Stimulated activated CD8-positive, alpha-beta memory T cell treated with anti-CD3 and anti-CD28 coated beads, Interleukin-7, amount 100 ng/mL, for 48 hours (primary cell): ENCODE measurements at places on chromosomes 1 and 21.

- no peak for DNase-seq
Observed at GRCh38 chr1:233738396-233738795, 124.5 kb downstream of the KCNK1 start.

- no peak for DNase-seq
Observed at GRCh38 chr1:113340038-113340437, 50.3 kb upstream of the MAGI3 start.

- DNase-seq: no peak
Observed at GRCh38 chr1:39293375-39294070, 89.0 kb downstream of the MACF1 start.

DNA sequence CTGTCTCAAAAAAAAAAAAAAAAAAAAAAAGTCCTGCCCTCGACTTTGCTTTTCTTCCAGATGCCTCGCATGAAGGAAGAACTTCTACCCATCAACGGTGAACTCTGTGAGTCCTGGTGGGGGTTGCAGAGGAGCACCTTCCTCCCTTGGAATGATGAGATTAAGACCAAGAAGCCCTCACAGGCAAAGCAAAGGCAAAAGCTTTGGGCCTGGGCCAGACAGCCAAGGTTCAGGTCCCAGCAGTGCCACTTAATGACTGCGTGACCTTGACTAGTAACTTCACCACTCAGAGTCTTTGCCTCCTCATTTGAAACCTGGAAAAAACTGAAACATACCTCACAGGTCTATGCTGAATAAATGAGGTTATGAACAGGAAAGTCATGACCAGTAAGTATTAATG lies 55.5 kb downstream of the ZSCAN20 start:
- no peak for DNase-seq

- no peak for DNase-seq
Observed at GRCh38 chr1:152415454-152416227, 1.6 kb upstream of the CRNN start.

GRCh38 chr21:30719401-30719800 lies 824 bp upstream of the KRTAP21-3 start:
- DNase-seq: no peak

GRCh38 chr21:21915816-21916215 lies 917.6 kb downstream of the NCAM2 start:
- DNase-seq: no peak

- peak; percentile 61 for DNase-seq
Observed at GRCh38 chr1:1777950-1778662, at the start of gene NADK. NADK (minus strand) TSS chr1:1778470; CDS start chr1:1765406, 13,064 bp downstream.

DNA sequence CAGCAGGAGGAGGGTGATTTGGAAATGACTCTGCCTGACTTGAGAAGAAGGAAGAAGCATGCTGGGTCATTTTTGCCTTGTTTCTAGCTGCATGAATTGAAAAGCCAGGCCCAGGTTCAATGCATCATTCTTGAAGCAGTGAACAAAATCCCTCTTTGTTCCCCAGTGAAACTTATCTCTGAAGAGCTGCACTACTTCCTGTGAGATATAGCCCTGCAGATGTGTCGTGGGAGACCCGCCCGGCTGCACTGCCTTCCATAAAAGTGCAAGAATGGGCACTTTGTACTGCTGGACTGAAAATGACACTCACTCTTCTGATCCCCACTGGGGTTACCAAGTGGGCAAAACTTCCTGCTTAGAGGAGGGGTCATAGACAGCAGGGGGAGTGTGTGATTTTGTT lies 249.2 kb upstream of the NFIA start:
- DNase-seq: no peak

DNA sequence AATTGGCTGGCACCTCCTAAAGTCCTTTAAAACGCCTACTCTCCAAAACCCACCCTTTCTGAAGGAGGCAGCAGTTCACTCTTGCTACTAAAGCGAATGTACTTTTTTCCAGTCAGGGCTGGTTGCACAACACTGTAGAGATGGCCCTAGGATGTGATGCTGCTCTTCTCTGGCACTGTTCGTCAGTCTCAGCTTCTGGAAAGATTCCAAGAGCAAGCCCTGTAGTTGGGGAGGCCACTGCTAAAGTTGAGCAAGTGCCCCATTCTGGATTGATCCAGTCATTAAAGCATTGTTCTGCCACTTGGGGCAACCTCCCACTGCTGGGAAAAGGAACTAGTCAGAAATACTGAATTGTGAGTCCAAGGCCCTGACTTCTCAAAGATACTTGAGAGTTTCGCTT lies 28.5 kb upstream of the KCNQ4 start:
- DNase-seq: no peak

GRCh38 chr1:59520194-59520593 lies 223.3 kb downstream of the FGGY start:
- no peak for DNase-seq

DNA sequence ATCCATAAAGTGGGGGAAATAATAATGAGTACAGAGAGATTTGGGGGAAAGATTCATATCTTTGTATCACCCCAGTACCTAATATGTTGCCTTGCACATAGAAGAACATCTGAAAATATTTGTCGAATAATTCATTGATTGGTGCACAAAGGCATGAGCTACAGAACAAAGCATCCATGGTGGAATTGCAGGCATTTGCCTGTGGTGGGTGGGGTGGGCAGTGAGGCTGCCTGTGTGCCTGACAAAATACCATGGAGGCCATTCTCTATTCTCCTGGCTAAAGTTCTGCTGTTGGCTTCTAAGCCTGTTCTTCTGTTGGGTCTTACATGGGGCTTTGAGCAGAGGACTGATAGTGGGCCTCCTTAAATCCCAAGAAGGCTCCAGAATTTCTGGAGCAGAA lies 10.0 kb upstream of the KCNA10 start:
- DNase-seq: no peak

- no peak for DNase-seq
Observed at GRCh38 chr1:58726581-58726980, 26.7 kb upstream of the MYSM1 start.

DNA sequence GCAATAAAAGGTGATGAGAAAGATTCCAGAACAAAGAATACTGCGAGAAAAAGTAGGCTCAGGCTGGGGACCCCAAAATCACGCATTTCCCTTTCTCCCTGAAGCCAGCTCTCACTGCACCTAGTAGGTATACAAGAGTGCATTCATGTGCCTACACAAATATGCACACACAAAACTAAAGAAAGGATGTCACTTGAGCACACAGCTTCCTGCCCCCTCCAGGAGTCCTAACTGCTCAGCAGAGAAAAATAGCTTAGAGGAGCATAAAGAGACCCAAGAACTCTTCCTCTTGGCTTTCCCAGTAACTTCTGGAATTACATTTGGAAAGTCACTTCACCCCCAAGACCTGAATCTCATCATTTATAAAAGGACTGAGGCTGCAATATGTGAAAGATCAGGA lies 38.0 kb downstream of the JAK1 start:
- no peak for DNase-seq

DNA sequence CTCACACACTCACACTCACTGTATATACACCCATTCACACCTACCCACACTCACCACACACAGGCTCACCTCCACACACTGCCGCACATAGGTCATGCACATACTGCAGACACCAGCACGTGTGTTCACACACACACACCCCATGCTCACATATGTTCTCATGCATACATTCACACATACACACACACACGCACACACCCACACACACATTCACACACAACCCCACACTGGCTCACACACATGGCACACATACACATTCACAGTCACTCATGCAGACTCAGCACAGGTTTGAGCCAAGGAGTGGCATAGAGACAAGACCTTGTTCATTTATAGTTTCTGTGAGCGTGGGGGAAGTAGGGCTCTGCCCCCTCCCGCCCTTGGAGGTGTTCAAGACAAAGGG lies 41.1 kb upstream of the SLC30A1 start:
- no peak for DNase-seq

- DNase-seq: no peak
Observed at GRCh38 chr1:94020764-94021579, 100.0 kb downstream of the ABCA4 start.

DNA sequence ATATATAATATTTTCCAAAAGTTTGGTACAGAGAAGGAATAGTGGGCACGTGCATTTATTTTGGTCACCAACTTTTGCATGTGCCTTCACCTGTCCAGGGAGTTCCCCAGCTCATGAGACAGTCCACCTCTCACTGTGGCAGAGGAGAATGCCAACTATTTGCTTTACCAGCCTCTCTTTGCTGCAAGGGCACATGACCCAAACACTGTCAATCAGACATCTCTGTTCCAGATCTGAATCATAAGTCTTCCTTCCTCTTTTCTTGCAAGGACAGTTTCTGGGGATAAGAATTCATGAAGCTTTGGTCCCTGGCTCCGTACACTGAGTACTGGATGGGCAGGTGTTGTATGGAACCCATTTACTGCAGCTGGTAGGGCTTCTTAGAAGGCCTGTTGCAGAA lies 38.6 kb downstream of the C1orf87 start:
- DNase-seq: no peak

- DNase-seq: no peak
Observed at GRCh38 chr1:8004113-8004802, 21.9 kb downstream of the ERRFI1 start.

GRCh38 chr1:203440771-203441170 lies 34.8 kb upstream of the PRELP start:
- DNase-seq: no peak

GRCh38 chr1:53712276-53712675 lies 26.7 kb downstream of the GLIS1 start:
- no peak for DNase-seq

GRCh38 chr1:20187813-20188454 lies 1.6 kb upstream of the PLA2G2C start:
- no peak for DNase-seq

DNA sequence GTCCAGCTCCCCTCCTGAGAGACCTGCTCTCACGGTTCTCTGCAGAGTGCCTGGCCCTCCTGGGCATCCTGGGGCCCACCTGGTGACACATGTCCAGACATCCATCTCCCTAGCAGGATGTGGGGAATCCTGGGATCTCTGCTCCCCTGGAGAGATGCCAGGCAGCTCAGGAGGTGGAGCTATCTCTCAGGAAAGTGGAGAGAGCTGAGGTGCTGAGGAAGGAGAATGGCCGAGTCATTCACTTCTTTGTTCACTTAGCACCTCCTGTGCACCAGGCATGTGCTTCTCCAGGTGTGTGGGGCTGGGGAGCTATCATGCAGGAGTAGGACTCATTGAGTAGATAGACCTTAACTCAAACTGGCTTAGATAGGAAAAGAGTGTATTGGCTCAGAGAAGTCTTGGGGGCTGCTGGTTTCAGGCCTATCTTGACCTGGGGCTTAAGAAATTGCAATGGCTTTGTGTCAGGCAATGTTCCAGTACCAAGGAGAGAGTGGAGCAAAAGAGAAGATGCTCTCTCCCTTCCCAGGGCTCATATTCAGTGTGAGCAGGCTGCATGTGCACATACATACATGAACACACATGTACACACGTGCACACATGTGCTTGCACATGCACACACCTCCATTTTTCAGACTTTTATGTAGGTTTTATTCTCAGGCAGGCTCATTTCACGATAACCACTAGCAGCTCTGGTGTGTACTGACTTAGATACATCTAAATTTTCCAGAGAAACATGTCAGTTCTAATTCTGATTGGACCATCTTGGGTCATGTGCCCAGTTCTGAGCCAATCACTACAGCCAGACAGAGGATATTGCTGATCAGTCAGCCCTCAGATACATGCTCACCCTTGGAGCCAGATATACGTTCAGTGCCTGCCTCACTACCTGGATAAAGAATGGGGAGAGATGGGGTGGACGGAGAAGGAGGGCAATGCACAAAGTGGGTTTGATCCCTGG lies 437.6 kb downstream of the PTPRU start:
- no peak for DNase-seq

GRCh38 chr1:48246727-48247126 lies 24.2 kb downstream of the SLC5A9 start:
- DNase-seq: no peak

DNA sequence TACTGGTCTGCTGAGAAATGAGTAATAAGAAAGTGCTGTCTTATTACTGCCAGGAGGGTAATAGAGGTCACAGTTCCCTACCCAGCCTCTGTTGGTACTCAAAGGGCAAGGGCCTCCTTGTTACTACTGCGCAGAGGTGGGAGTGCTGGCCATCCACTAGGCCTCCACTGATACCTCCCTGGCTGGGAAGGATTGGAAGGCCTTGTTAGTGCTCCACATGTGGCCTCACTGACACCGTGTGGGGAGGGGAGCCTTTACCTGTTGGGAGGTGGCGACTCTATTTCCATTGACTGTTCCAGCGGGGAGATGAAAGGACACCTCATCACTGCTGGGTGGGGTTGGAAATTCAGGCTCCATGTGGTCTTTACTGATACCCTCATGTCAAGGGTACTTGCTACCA lies 57.8 kb upstream of the USP24 start:
- DNase-seq: no peak

DNA sequence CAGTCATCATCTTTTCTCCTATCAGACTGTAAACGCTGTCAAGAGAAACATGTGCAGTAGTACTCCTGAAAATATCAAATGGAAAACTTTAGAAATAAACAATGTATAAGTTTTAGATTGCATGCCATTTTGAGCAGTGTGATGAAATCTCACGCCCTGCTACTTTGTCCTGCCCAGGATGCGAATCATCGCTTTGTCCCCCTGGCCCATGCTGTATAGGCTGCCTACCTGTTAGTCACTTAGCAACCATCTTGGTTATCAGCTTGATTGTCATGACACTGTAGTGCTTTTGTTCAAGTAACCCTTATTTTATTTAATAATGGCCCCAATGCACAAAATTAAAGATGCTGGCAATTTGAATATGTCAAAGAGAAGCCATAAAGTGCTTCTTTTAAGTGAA lies 363.0 kb downstream of the ZP4 start:
- DNase-seq: no peak

GRCh38 chr1:150965605-150966004 lies 9.0 kb downstream of the CERS2 start:
- no peak for DNase-seq

GRCh38 chr1:204945565-204945977 lies 74.9 kb downstream of the NFASC start:
- DNase-seq: no peak

DNA sequence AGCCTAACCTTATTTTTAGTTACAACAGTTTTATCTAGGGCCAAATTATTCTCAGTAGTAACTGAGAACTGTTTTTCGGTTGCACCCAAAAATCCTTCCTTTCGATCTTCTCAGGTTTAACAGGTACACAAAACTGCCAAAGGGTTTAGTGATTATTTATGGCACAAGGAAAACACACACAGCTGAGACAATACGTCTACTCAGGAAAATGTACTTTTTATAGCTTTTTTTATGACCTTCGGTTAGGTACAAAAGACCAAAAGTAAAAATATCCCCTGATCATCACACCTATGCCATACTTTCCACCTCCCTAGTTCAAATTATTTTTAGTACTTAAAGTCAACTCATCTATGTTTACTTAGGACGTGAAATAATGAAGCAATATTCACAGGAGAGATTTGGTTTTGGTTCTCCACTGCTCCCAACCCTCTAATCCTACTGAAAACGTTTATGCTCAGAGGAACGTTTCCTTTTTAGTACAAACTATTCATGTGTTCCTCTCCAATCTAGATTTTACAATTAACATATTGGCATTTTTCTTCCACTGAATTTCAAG lies 48.7 kb downstream of the TTLL7 start:
- no peak for DNase-seq

DNA sequence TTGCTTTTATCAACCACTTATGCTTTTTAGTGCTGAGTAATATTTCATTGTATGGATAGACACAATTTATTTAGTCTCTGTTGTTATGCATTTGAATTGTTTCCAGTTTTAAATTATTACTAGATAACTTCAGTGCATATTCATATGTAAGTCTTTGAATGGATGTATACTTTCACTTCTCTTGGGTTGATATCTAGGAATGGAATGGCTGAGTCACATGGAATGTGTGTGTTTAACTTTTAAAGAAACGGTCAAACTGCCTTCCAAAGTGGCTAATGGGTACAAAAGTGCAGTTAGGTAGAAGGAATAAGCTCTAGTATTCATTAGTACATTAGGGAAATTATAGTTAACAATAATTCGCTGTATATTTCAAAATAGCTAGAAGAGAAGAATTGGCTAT lies 82.4 kb downstream of the NPHS2 start:
- no peak for DNase-seq
